ENCODE measurements at places on chromosomes 11 and 22.

GRCh38 chr11:9600644-9601036 is 27.2 kb downstream of the WEE1 start:
- DNase-seq = no peak

DNA sequence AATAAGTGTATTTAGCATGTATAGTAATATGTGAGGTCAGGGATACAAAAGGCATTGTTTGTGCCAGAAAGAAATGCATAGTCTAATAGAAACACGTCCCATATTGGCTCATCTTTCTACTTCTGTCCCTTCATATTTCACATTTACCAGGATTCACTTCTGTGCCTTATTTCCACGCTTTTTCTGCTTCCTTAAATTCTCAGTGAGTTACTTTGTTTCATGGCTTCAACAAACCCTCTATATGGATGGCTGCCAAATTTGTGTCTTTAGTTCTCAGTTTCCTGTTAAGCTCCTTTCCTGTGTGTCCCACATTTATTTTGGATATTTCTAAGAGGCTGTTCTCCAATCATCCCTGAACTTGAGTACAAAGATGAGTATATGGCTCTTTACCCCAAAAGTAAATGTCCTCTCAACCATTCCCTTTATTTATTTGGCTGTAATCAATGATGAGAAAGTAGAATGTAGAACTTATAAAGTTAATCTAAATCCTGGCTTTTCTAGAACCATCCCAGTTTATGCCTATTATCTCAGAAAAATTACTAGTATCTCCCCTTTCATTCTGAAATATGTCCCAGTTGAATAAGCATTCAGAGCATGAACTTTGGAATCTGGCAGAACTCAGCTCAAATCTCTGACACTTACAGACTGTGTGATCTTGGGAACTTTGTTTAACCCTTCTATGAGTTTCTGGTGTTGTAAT is 23.5 kb downstream of the OR8B12 start:
- DNase-seq = no peak

DNA sequence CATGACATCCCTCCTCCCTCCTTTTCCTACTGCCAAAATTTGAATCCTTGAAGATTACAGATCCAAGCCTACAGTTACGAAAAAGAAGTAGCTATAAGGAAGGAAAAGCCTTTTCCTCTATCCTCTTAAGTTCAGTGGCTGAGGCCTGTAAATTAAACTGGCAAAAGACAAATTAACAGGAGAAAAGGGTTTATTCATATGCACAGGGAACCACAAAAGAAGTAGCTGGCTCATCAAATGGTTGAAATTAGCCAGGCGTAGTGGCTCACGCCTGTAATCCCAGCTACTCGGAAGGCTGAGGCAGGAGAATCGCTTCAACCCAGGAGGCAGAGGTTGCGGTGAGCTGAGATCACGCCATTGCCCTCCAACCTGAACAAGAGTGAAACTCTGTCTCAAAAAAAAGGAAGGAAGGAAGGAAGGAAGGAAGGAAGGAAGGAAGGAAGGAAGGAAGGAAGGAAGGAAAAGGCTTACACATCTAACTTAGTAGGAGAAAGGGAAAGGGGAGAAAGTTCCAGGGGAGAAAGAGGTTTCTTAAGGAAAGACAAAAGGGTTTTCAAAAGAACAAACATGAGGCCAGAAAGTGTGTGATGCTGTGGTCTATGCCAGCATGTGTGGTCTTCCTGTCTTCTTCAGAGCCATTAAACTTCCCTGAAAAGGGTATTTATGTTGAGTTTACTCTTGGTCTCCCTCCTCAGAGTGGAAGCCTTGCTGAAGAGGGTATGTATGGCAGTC is 5.1 kb upstream of the SMPD1 start:
- no peak for DNase-seq

GRCh38 chr22:22164541-22165272 is 79.9 kb upstream of the VPREB1 start:
- no peak for DNase-seq

GRCh38 chr22:46858181-46858771 is 95.8 kb downstream of the TBC1D22A start:
- no peak for DNase-seq

All from stimulated activated CD4-positive, alpha-beta T cell treated with anti-CD3 and anti-CD28 coated beads, Interleukin-12 subunit alpha, Interleukin-12 subunit beta, amount 100 ng/mL, for 48 hours (primary cell).